ENCODE measurements at places on chromosomes 16 and 17.

DNA sequence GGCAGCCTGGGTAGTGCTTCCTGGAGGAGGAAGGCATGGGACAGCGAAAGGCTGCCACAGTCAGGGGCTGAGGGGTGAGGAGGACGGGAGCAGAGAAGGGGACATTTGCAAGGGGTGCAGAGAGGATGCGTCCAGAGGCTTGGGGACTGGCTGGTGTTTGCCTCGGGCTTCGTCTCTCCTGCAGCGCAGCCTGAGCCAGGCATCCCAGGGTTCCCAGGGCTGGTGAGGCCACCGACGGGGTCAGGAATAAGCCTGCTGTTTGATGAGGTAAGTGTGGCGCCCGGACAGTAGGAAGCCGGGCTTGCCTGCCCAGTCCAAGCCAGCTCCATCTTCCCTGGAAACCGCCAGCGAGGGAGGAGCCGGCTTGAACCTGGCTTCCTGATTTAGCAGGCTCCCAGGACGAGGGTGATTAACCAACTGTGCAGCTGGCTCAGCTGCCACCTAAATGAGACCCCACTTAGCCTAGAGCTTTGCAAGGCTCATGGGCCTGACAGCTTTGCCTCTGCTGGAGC, 47.8 kb downstream of the PITPNM3 start:
- DNase-seq = no peak

DNA sequence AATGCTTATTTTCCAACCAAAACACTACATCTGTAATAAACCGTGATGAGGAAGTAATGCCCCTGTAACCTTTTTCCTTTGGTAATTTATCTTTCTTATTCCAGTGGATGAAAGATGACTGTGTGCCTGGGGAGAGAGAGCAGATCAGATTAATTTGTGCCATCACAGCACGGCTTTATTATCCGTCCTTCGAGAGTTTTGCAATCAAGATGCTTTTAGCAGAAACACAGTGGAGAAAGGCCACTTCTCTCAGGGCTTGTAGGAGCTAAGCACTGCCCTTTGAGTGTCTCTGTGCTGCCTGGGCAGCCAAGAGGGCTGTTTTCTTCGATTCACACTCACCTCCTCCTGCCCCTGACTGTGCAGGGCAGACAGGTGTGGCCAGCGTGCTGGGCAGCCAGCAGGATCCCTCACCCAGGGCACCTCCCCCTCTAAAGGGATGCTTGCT, 190.2 kb downstream of the PRKCA start:
- DNase-seq = no peak

DNA sequence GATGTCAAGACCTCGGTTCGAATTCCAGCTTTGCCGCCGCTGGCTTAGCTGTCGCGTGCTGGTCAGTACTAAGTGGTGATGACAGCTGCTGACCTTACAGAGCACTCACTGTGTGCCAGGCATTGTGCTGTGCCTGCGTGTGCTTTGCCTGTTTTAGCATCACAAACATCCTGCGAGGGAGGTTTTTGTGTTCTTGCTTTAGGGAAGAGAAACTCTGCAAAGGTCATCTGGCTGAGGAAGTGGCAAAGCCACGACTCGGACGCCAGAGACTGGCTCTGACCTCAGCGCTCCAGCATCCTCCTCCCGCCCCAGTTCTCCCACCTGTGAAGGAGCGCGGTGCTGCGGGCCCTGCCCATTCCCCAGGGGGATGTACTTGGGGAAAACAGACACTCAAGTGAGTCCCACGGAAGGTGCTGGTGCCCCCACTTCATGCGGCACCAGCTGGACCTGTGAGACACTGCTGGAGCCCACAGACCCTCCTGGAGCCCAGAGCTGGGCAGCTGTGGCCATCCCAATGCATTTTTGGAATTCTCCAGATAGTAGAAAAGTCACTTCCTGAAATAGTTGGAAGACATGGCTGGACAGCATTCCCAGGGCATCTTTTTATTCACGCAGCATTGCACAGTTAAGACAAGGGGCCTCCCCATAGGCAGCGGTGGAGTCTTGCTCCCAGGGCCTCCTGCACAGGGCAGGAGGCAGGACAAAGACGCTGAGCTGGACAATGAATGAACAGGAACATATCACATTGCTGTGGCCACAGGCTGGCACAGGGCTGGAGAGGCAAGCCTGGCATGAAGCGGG, 20.0 kb upstream of the HERPUD1 start:
- no peak for DNase-seq

- DNase-seq = no peak
Measured at GRCh38 chr17:78409191-78409928, 30.9 kb downstream of the PGS1 start.
